ENCODE measurements at places on chromosomes 4 and X. TPM values are rescaled to one million over a fixed set of nuclear protein-coding genes. Genes with fewer than 3 reads are reported as not detected.

The INTU gene
- 4.6 TPM for total RNA-seq

The USP17L15 gene
- not detected for total RNA-seq

The C4orf54 gene
- total RNA-seq: 0.10 TPM

The SYTL5 gene
- 0.10 TPM for total RNA-seq

The RAB33A gene
- 0.65 TPM for total RNA-seq

The FAM9B gene
- not detected for total RNA-seq

The HTR2C gene
- total RNA-seq: not detected

The CXCL5 gene
- total RNA-seq: 0.33 TPM

The REELD1 gene
- total RNA-seq: not detected

The HTT-AS gene
- not detected for total RNA-seq

The SMARCA1 gene
- 28.3 TPM for total RNA-seq

The ALAS2 gene
- not detected for total RNA-seq

The TEX13C gene
- total RNA-seq: not detected

The MID2 gene
- total RNA-seq: 67.5 TPM

The RASL11B gene
- total RNA-seq: not detected

The CHIC2 gene
- 89.2 TPM for total RNA-seq

Data from vein endothelial cell (primary cell).